GM19239 (cell line): ENCODE measurements at places on chromosomes 5 and 9.
A peak's percentile ranks its signal among the peaks of the same experiment; 100 is the strongest.

- DNase-seq: no peak
These were observed 545.8 kb downstream of the CSNK1G3 start for GRCh38 chr5:124057724-124058231.

DNA sequence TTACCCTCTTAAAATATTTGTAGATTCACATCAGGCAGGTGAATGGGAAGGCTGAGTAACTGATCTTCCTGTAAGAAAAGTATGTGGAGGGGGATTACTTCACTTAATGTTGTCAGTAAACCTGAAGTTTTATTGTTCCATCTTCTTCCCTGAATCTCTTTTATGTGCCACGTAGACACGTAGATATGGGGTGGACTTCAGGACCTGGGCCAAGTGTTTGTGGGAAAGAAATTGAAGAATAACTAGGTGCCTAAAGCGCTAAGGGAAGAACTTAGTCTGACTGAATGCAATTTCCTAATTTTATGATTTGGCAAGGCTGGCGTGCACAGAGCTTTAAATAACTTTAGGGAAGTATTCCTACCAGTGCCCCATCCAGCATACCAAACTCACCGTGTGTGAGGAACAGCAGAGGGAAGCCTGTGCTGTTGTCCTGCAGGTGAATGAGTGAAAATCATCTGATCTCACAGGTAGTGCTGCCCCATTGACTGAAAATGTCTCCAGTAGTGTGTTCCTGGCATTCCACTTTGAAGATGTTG is 323.4 kb downstream of the KDM4C start:
- DNase-seq: no peak

GRCh38 chr5:400282-401145 is 42.5 kb upstream of the EXOC3 start:
- DNase-seq: no peak

- no peak for DNase-seq
These were observed 359.0 kb downstream of the SLIT3 start for GRCh38 chr5:168941901-168942300.

- no peak for DNase-seq
These were observed 29.4 kb upstream of the ATP6V1G1 start for GRCh38 chr9:114558027-114558675.

- DNase-seq: no peak
These were observed 16.5 kb downstream of the HBEGF start for GRCh38 chr5:140329739-140330481.

GRCh38 chr5:9239071-9239470 is 306.8 kb downstream of the SEMA5A start:
- DNase-seq: no peak

- no peak for DNase-seq
These were observed 76.1 kb downstream of the HMHB1 start for GRCh38 chr5:143887903-143888665.

GRCh38 chr5:147578228-147579024 is 68.6 kb upstream of the DPYSL3 start:
- no peak for DNase-seq

DNA sequence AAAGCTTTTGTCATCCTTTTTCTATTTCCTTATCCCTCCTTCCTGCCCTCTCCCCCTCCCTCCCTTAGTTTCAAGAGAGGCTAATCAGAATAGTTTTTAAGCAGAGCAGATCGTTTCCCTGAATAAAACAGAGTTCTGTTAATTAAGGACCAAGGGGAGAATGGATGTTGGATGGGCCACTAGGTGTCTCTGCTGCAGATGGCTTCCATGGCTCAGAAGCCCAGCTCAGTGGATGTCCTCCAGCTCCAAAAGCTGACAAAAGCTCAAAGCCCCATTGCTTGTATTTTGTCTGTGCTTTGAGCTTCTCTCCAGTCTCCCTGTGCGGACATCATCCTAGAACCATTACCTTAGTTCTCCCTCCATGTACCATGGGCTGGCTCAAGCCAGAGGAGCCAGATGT is 21.0 kb upstream of the NPR3 start:
- no peak for DNase-seq

DNA sequence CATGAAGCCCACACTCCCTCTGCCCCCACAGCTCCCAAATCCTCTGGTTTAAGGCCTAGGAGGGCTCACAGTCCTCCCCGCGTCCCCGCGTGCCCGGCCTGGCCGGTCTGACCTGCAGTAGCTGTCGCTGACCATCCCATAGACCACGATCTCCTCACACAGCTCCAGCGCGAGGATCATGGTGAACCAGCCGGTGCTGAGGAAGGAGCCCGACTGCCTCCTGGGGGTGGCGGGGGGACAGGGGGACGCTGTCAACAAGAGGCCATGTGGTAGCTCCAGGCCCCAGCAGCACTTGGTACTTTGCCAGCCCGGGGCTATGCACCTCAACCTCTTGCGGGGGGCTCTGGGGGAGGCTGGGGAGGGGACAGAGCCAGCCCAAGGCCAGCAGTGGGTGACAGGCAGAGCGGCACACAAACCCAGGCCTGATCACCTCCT is 7.0 kb downstream of the ST6GALNAC4 start:
- DNase-seq: no peak

- no peak for DNase-seq
These were observed 38.3 kb downstream of the RFK start for GRCh38 chr9:76355886-76356285.

- DNase-seq: no peak
These were observed 7.5 kb downstream of the PFDN1 start for GRCh38 chr5:140295414-140295813.

DNA sequence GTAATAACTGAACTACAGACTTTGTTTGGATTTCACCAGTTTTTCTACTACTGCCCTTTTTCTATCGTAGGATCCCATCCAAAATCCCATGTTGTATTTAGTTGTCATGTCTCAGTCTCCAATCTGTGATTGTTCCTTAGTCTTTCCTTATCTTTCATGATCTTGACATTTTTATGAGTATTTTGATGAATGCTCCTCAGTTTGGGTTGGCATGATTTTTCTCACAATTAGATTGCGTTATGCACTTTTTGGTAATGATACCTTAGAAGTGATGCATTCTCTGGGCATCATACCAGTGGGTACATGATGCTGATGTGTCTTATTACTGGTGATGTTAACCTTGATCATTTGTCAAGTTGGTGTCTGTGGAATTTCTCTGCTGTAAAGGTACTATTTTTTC is 5.7 kb downstream of the SLC22A4 start:
- no peak for DNase-seq

- DNase-seq: no peak
These were observed 36.5 kb upstream of the ANKDD1B start for GRCh38 chr5:75574791-75575190.

GRCh38 chr5:176490301-176490700 is 42.1 kb downstream of the FAF2 start:
- DNase-seq: no peak

DNA sequence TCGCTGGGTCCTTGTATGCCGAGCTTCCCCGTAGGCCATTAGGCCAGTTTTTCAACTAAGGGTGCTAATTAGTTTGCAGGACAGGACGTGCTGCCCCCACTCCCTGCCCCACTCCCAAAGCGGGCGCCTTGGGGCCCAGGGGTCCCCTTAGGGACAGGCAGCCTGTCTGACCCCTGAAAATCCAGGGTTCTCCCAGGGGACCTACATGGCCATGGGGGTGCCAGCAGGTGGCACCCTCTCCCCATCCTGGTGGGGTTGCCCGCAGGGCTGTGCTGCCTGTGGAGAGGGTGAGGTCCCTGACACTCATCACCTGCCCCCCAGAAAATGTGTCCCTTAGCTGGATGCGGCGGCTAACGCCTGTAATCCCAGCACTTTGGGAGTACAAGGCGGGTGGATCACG is 8.5 kb upstream of the CCDC187 start:
- DNase-seq: no peak

GRCh38 chr9:135718616-135719015 is 16.6 kb downstream of the KCNT1 start:
- no peak for DNase-seq

- DNase-seq: no peak
These were observed 210.1 kb upstream of the SLC24A2 start for GRCh38 chr9:19998823-19999455.

DNA sequence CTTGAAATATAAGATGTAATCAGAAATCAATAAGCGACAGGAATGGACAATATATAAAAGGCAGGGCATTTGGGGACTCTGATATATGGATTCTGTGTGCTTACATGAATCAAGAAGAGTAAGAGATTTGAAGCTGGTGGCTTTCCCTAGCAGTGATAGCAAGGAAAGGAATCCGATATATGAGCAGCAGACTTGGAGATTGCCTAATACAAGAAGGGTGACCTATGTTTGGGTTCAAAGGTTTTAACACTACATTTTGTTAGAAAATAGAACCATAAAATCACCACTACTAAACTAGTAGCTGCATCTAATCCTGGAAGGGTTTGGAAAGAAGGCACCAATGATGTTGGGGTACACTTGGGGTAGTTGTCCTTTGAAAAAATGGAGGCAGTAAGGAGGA is 2.4 kb upstream of the OR1L3 start:
- no peak for DNase-seq

GRCh38 chr9:96567203-96567700 is 52.4 kb downstream of the CDC14B start:
- DNase-seq: peak; percentile 18

- no peak for DNase-seq
These were observed 641.8 kb downstream of the PRR16 start for GRCh38 chr5:121105921-121106320.

GRCh38 chr5:6302075-6302474 is 76.3 kb downstream of the MED10 start:
- no peak for DNase-seq

DNA sequence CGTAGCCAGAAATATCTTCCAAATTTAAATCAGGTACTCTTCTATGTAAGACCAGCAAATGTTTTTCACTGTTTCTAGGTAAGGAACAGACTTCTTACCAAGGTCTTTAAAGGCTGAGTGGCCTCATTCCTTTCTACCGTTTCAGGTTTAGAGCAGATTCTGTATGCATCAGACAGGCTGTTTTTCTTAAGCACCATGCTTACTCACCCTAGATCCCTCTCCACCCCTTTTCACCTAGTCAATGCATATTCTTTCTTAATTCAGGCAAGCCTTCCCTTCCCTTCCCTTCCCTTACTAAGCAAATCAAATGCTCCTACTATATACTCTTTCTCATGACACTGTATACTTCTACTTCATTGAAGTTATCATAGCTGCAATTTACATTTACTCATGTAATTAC is 70.7 kb downstream of the RFX3 start:
- DNase-seq: no peak

GRCh38 chr9:134323741-134324358 is 2.4 kb upstream of the RXRA start:
- DNase-seq: no peak

- DNase-seq: no peak
These were observed 439.9 kb downstream of the BRINP1 start for GRCh38 chr9:118929287-118929686.

GRCh38 chr5:151670953-151671636 is 15.6 kb downstream of the SPARC start:
- no peak for DNase-seq

GRCh38 chr5:93126634-93127033 is 454.4 kb downstream of the NR2F1-AS1 start:
- DNase-seq: no peak

GRCh38 chr5:59588922-59589321 is 304.6 kb downstream of the PDE4D start:
- no peak for DNase-seq

DNA sequence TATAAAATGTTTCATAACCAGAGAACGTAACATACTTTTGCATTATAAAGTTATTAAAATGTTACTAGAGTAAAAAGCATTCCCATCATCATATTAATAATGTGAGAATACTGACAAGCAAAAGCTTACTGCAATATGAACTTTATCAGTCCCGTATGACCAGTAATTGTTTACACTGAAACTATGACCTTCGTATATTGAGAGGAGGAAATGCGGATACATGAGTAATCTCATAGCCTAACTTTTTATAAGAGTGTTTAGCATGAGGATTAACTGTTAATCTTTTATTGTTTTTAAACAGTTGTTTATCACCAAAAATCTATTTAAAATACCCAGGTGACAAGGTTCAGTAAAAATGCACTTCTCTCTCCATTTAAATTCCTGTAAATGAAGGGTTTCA is 272.4 kb downstream of the SLF1 start:
- DNase-seq: no peak

GRCh38 chr9:36963346-36963745 is 70.7 kb downstream of the PAX5 start:
- DNase-seq: no peak

- DNase-seq: no peak
These were observed 100.6 kb downstream of the TRIO start for GRCh38 chr5:14243766-14244165.

DNA sequence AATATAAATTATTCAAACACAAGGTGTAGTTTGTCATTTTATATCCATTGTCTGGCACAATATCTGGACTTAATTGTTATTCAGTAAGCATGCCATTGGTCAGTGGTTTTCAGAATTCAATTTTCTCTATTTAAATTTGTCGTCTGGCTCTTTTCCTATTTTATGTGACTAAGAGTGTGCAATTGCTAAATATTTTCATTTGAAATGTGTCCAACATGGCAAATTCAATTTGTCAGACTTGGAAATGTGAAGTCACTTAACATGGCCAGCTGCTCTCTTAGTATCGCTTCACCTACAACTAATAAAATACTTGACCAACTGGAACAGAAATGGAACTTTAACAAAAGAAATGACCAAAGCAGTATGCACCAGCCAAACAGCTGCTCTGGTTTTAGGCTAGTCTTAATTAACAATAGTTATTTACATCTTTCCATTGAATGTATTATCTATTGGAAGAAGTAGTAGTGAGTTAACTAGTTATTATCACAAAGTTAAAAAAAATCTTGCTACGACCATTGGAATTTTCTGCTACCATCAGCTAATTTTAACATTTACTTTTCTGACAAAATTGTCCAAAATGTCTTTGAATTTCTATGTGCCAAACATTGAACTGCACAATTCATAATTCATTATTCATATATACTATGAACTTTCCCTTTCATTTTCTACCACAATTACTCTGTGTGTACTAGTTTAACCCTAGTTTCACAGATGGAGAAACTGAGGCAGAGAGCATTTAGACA is 720.7 kb upstream of the FAM174A start:
- DNase-seq: no peak
